ENCODE measurements at places on chromosomes 4 and X. TPM values are rescaled to one million over a fixed set of nuclear protein-coding genes. Genes with fewer than 3 reads are reported as not detected.
A peak's percentile ranks its signal among the peaks of the same experiment; 100 is the strongest.

DNA sequence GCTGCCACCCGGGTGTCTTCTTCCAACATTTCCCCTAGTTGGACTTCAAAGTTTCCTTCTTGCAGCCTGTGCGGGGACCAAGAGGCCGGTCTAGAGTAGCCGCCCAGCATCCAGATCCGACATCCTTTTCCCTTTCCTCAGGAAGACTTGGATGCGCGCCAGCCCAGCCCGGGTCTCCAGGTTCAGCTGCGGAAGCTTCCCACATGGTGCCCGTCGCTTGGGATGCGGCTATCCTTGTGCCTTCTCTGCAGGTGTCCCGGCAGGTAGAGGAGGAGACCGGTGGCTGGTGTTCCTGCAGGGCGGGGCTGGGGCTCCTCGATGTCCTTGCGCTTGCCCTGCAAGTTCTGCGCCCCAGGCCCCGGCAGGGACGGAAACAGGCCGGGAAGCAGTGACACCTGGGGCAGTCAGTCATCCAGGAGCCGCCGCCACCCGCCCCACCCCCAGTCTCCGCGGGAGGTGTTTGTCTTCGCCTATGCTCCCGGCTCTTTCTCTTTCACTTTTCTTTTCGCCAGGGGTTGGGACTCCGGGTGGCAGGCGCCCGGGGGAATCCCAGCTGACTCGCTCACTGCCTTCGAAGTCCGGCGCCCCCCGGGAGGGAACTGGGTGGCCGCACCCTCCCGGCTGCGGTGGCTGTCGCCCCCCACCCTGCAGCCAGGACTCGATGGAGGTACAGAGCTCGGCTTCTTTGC is at the start of gene IL15:
IL15 (plus strand) TSS at position 502 of the 689 bp plus-strand sequence. CDS start 82,882 bp downstream, outside the sequence.
- peak; percentile 89 for DNase-seq
- peak within 1 kb of the TSS; percentile 39 for H3K4me3 ChIP-seq
- peak within 1 kb of the TSS; percentile 48 for H3K27ac ChIP-seq
- no peaks in the 10 kb centered on the region for H3K27me3 ChIP-seq

DNA sequence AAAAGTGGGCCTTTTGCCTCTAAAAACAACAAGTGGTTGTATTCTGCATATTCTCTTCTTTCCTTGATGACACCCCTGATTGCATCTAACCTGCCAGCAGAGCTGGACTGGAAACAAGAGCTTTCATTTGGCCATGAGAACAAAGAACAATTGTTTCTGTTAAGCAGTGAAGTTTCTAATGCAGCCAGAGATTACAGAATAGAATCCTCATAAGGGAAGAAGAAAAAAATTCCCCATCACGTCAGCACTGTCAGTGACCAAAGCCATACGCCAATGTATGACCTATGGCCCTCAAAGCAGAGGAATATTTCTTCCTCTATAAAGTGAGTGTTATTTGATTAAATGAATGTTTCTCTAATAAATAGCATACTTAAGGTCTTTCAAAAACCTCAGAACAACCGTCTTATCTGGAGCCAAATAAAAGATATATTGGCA is 529.1 kb upstream of the INTU start:
- H3K27me3 ChIP-seq, result no peaks in the 10 kb centered on the region
- no peak overlapping the region for H3K4me3 ChIP-seq
- no peaks in the 10 kb centered on the region for H3K36me3 ChIP-seq
- no peak for DNase-seq
- H3K4me1 ChIP-seq, result no peaks in the 10 kb centered on the region
- no peak overlapping the region for H3K27ac ChIP-seq

MTNR1A gene
- polyA plus RNA-seq, result 0.09 TPM

AFF2 gene
- 0.16 TPM for polyA plus RNA-seq

- no peak overlapping the region for H3K27ac ChIP-seq
- no peak for DNase-seq
- no peak overlapping the region for H3K4me3 ChIP-seq
- no peaks in the 10 kb centered on the region for H3K4me1 ChIP-seq
Measured at GRCh38 chr4:88062311-88062710, 54.9 kb downstream of the PKD2 start.

- H3K4me1 ChIP-seq, result no peaks in the 10 kb centered on the region
- no peak for DNase-seq
- H3K27me3 ChIP-seq, result no peaks in the 10 kb centered on the region
- no peak overlapping the region for H3K4me3 ChIP-seq
- H3K36me3 ChIP-seq, result no peaks in the 10 kb centered on the region
Measured at GRCh38 chr4:76322236-76322635, 15.7 kb downstream of the STBD1 start.

GRCh38 chrX:43581167-43581566 is 74.9 kb upstream of the MAOA start:
- no peaks in the 10 kb centered on the region for H3K4me1 ChIP-seq
- DNase-seq, result no peak
- no peaks in the 10 kb centered on the region for H3K27me3 ChIP-seq
- H3K4me3 ChIP-seq, result no peak overlapping the region

GRCh38 chrX:53088136-53088974 is 5.6 kb upstream of the KANTR start:
- no peaks in the 10 kb centered on the region for H3K27me3 ChIP-seq
- peak; percentile 79 for DNase-seq
- peak overlapping the region; percentile 75 for H3K27ac ChIP-seq
- no peak overlapping the region for H3K4me3 ChIP-seq
- H3K4me1 ChIP-seq, result no peaks in the 10 kb centered on the region
- H3K36me3 ChIP-seq, result no peaks in the 10 kb centered on the region

DNA sequence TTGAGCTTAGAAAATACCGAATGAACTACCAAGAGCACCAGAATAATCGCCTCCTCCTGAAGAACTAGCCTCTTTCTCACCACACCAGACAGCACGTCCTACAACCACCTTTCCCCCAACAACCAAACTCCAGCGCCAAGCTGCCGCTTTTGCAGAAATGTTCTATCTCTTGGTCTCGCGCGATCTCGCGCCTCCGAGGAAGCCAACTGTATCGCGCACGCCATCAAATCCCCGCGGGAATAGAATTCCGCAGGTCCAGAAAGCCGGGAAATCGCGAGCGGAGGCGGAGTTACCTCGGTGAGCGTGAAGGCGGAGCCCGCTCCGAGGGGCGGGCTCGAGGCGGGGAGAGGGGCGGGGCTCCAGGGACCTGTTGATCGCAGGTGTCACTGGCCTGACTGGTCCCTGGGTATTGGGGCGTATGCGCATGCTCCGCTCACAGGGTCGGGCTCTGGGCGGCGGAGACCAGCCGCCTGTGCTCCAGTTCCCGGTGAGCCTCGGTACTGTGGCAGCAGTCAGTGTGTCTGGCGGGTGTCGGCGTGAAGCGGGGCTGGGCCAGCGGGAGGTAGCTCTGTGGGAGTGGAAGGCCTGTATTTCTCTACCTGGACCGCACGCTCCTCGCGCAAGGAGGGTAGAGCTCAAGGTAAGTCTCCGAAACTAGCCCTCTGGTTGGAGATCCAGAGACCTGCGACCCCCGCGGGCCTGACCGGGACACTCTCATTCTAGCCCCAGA is at the start of gene USP53:
USP53 (plus strand) TSS at position 480 of the 730 bp plus-strand sequence. CDS start 27,047 bp downstream, outside the sequence.
- H3K27me3 ChIP-seq, result no peaks in the 10 kb centered on the region
- H3K4me1 ChIP-seq, result peaks cover 4% of the 10 kb centered on the region
- peak; percentile 100 for DNase-seq
- peak within 1 kb of the TSS; percentile 99 for H3K27ac ChIP-seq

XIAP gene
- polyA plus RNA-seq, result 8.7 TPM

DNA sequence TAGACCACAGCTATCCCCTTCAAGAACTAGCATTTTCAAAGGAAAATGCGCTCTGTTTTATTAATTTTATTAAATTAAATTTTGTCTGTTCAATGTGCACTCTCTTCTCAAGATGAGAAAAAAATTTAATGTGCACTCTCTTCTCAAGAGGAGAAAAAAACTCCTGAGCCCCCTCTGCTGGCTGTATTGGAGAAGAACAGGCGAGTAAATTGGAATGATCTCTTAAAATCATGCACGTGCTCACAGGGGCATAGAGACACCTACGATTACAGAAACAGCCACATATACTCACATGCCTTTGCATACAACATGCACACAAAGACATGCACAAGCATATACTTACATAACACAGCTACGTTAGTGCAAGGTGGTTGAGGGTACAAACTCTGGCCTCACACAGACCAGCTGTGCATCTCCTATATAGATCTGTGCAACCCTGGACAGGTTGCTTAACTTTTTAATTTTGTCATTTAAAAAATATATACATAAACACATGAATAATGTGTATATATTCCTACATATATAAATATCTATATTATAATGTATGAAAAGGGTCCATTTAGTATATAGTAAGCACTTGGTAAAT is 176.2 kb upstream of the CXorf66 start:
- no peak overlapping the region for H3K4me3 ChIP-seq
- DNase-seq, result no peak
- no peak overlapping the region for H3K27ac ChIP-seq
- H3K27me3 ChIP-seq, result no peaks in the 10 kb centered on the region
- H3K4me1 ChIP-seq, result no peaks in the 10 kb centered on the region
- H3K36me3 ChIP-seq, result no peaks in the 10 kb centered on the region

DNA sequence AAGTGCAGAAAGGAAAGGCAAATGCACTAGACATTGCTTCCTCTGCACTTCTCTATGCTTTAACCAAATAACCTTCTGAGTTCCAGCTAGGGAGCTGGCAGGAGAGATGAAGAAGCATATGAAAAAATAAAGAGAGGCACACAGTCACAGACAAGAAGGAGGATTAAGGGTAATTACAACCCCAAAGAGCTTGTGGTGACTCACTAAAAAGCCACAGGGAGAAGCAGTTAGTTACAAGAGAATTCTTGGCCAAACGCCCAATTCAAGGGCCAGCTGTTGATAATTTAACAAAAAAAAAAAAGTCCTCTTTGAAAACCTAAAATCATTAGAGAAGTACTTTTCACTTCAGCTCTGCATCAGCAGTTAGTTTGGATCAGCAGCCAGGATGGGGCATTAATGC is 478.0 kb downstream of the KCNIP4 start:
- no peaks in the 10 kb centered on the region for H3K4me1 ChIP-seq
- no peaks in the 10 kb centered on the region for H3K36me3 ChIP-seq
- no peak for DNase-seq
- H3K27me3 ChIP-seq, result no peaks in the 10 kb centered on the region

GRCh38 chrX:17617806-17618205 is 119.5 kb upstream of the SCML1 start:
- H3K4me3 ChIP-seq, result no peak overlapping the region
- H3K36me3 ChIP-seq, result no peaks in the 10 kb centered on the region
- no peaks in the 10 kb centered on the region for H3K27me3 ChIP-seq
- no peak overlapping the region for H3K27ac ChIP-seq
- no peak for DNase-seq
- no peaks in the 10 kb centered on the region for H3K4me1 ChIP-seq

SLC10A4 gene
- polyA plus RNA-seq, result 0.42 TPM

GRCh38 chr4:147222906-147223305 is 258.0 kb upstream of the EDNRA start:
- DNase-seq, result no peak
- H3K4me3 ChIP-seq, result no peak overlapping the region
- no peak overlapping the region for H3K27ac ChIP-seq
- H3K4me1 ChIP-seq, result no peaks in the 10 kb centered on the region
- no peaks in the 10 kb centered on the region for H3K36me3 ChIP-seq
- H3K27me3 ChIP-seq, result no peaks in the 10 kb centered on the region

DNA sequence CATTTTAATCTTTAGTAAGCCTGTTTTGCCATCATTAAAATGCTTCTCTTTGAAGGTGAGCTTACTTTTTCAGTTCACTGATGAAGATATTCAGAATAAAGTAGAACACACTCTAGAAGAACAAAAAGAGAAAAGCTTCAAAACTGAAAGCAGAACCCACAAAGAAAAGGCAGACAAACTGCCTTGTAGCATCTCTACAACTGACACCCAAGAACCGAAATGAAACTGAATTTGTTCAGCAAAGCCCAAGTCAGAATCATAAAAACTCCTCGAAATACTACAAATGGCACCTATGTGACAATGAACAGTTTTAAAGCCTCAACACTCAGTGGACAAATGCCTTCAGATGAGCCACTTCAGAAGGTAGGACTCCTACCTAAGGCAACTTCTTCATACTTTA is 83.6 kb downstream of the MAML3 start:
- no peaks in the 10 kb centered on the region for H3K36me3 ChIP-seq
- H3K27ac ChIP-seq, result no peak overlapping the region
- peaks cover 15% of the 10 kb centered on the region for H3K4me1 ChIP-seq
- no peak overlapping the region for H3K4me3 ChIP-seq

DNA sequence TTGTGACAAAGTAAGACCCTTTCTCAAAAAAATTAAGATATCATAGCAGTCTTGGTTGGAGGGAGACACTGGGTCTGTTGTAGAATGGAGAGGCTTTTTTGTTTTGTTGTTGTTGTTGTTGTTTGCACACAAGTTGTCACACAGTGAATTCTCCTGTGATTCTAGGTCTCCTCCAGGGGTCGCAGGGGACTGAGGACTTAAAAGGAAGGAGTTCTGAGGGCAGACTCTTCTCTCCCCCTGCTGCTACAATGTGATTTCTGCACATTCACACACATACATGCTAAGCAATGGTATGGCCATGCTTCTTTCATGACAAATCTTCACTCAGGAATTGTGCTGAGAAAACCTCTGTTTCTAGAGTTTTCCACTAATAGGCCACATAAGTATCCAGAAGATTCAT is 71.1 kb downstream of the ZNF732 start:
- no peak overlapping the region for H3K27ac ChIP-seq
- H3K36me3 ChIP-seq, result no peaks in the 10 kb centered on the region
- H3K4me1 ChIP-seq, result no peaks in the 10 kb centered on the region
- no peaks in the 10 kb centered on the region for H3K27me3 ChIP-seq

GRCh38 chr4:187251896-187252295 is 528.2 kb upstream of the FAT1 start:
- H3K4me3 ChIP-seq, result no peak overlapping the region
- H3K36me3 ChIP-seq, result no peaks in the 10 kb centered on the region
- H3K27ac ChIP-seq, result no peak overlapping the region
- H3K27me3 ChIP-seq, result no peaks in the 10 kb centered on the region
- no peaks in the 10 kb centered on the region for H3K4me1 ChIP-seq

GRCh38 chr4:58219179-58219578 is 1109.0 kb upstream of the IGFBP7 start:
- no peak overlapping the region for H3K4me3 ChIP-seq
- no peaks in the 10 kb centered on the region for H3K27me3 ChIP-seq
- no peak for DNase-seq
- no peak overlapping the region for H3K27ac ChIP-seq

IL13RA1 gene
- 9.2 TPM for polyA plus RNA-seq

DNA sequence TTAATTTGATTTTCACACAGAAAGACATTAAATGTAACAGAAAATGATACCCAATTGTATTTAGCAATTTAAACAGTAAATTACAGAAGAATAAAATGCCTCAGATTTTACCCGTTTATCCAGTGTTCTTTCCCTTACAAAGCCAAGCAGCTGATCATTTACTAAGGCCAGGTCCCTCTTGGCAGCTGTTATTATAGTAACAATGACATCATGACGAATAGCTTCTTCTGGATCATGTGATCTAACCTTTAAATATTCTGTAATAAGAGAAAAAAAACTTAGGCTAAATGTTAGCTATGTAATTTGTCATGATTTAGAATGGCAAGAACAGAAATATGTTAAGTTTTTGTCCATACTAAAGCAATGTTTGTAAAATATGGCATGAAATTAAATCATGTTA is 69.4 kb downstream of the PDS5A start:
- no peak overlapping the region for H3K4me3 ChIP-seq
- no peak overlapping the region for H3K27ac ChIP-seq
- DNase-seq, result no peak

JADE3 gene
- polyA plus RNA-seq, result 2.7 TPM

- no peaks in the 10 kb centered on the region for H3K36me3 ChIP-seq
- no peaks in the 10 kb centered on the region for H3K27me3 ChIP-seq
- no peak for DNase-seq
- no peaks in the 10 kb centered on the region for H3K4me1 ChIP-seq
Measured at GRCh38 chr4:175090116-175090515, 172.0 kb downstream of the ADAM29 start.

MAB21L2 gene
- 0.15 TPM for polyA plus RNA-seq

- no peaks in the 10 kb centered on the region for H3K36me3 ChIP-seq
- no peaks in the 10 kb centered on the region for H3K27me3 ChIP-seq
- no peak for DNase-seq
- H3K27ac ChIP-seq, result no peak overlapping the region
- no peak overlapping the region for H3K4me3 ChIP-seq
- no peaks in the 10 kb centered on the region for H3K4me1 ChIP-seq
Measured at GRCh38 chr4:18033111-18034085, 11.8 kb upstream of the LCORL start.

SPANXA1 gene
- not detected for polyA plus RNA-seq
